ENCODE measurements at places on chromosomes 3 and 15. TPM values are rescaled to one million over a fixed set of nuclear protein-coding genes. Genes with fewer than 3 reads are reported as not detected.

GRCh38 chr3:141491081-141491480 is 4.3 kb downstream of the RASA2 start:
- no peaks in the 10 kb centered on the region for H3K27me3 ChIP-seq
- DNase-seq = no peak
- no peak overlapping the region for H3K4me3 ChIP-seq

The DPPA2 gene
- 1.2 TPM for total RNA-seq

DNA sequence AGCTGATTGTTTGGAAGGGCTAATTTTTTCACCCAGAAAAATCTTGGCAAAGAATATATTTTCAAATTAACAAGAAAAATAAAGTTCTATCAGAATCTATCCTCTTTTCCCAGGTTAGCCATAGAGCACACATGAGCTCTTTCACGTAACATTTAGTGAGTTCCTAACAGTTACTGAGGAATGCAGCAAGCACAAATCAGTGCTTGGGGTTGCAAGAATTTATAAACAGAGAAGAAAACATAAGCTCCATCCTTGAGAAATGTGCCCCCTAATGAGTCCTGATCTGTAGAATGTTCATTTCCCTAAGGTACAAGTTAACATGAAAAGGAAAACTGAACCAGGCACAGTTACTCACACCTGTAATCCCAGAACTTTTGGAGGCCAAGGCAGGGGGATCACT is 13.9 kb downstream of the EOGT start:
- no peak overlapping the region for H3K4me3 ChIP-seq
- no peak for DNase-seq
- H3K4me1 ChIP-seq = no peaks in the 10 kb centered on the region
- no peak overlapping the region for H3K27ac ChIP-seq
- no peaks in the 10 kb centered on the region for H3K36me3 ChIP-seq

The C3orf20 gene
- total RNA-seq = not detected

The ARIH1 gene
- total RNA-seq = 53.5 TPM

DNA sequence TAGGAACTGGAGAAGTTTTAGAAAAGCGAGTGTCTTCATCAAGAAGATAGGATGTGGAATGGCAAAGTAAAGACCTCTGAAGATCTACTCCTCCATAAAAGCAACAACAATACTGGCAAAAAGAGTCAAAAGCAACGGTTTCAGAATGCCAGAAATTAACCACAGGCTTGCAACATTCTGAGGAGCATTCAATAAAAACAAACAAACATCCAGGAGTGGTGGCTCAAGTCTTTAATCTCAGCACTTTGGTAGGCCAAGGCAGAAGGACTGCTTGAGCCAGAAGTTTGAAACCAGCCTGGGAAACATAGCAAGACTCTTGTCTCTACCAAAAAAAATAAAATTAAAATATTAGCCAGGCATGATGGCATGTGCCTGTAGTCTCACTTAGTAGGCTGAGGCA is 143.2 kb upstream of the HACD2 start:
- H3K27ac ChIP-seq = no peak overlapping the region
- no peaks in the 10 kb centered on the region for H3K36me3 ChIP-seq
- H3K4me1 ChIP-seq = no peaks in the 10 kb centered on the region
- no peak overlapping the region for H3K4me3 ChIP-seq
- H3K27me3 ChIP-seq = no peaks in the 10 kb centered on the region

DNA sequence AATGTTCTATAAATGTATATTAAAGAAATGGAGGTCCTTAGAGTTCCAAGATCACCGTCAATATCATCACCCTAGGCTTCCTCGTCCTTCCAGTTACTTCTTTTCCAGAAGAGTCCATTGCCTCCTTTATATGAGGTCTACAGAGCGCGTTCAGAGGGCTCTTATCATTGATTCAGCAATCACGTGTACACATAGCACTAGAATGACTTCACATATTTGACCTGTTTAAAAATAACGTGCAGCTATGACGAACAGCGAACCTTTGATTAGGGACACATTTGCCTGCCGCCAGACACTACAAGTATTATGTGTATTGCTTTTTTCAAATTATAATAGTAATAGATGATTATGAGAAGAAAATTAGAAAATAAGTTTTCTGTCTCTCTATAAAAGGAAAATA is 26.0 kb downstream of the IGF1R start:
- H3K4me1 ChIP-seq = peaks cover 24% of the 10 kb centered on the region
- no peak overlapping the region for H3K27ac ChIP-seq
- H3K27me3 ChIP-seq = no peaks in the 10 kb centered on the region
- DNase-seq = no peak
- H3K4me3 ChIP-seq = no peak overlapping the region

The SERF2 gene
- total RNA-seq = 430 TPM

The SCG5 gene
- total RNA-seq = 69.4 TPM

DNA sequence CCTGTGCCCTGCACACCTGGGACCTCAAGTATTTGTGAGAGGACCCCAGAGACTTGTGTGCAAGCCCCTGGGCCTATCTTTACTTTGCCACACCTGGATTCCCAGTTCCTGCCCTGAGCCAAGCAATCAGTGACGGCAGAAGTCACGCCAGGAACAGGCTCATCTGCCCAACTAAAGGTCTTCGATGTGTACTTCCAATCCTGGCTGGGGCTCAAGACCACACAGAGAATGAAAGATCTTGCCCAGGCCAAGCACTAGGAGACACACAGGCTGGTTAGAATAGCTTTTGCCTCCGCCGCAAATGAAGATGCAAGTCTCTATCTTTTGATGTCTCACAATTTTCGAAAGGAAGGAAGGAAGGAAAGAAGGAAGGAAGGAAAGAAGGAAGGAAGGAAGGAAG is 228.8 kb downstream of the OCA2 start:
- DNase-seq = no peak
- no peak overlapping the region for H3K4me3 ChIP-seq
- H3K27me3 ChIP-seq = no peaks in the 10 kb centered on the region
- H3K27ac ChIP-seq = no peak overlapping the region
- no peaks in the 10 kb centered on the region for H3K4me1 ChIP-seq

GRCh38 chr3:123780656-123781055 is 103.5 kb downstream of the MYLK start:
- DNase-seq = no peak
- no peaks in the 10 kb centered on the region for H3K4me1 ChIP-seq
- no peak overlapping the region for H3K4me3 ChIP-seq
- H3K27me3 ChIP-seq = no peaks in the 10 kb centered on the region
- no peaks in the 10 kb centered on the region for H3K36me3 ChIP-seq

- H3K27me3 ChIP-seq = no peaks in the 10 kb centered on the region
- H3K4me1 ChIP-seq = peaks cover 6% of the 10 kb centered on the region
- H3K4me3 ChIP-seq = no peak overlapping the region
Observed at GRCh38 chr3:52593103-52593502, 56.7 kb downstream of the UQCC5 start.

GRCh38 chr3:5205165-5205941 is 17.8 kb downstream of the EDEM1 start:
- H3K27ac ChIP-seq = no peak overlapping the region
- no peaks in the 10 kb centered on the region for H3K4me1 ChIP-seq
- no peak for DNase-seq

DNA sequence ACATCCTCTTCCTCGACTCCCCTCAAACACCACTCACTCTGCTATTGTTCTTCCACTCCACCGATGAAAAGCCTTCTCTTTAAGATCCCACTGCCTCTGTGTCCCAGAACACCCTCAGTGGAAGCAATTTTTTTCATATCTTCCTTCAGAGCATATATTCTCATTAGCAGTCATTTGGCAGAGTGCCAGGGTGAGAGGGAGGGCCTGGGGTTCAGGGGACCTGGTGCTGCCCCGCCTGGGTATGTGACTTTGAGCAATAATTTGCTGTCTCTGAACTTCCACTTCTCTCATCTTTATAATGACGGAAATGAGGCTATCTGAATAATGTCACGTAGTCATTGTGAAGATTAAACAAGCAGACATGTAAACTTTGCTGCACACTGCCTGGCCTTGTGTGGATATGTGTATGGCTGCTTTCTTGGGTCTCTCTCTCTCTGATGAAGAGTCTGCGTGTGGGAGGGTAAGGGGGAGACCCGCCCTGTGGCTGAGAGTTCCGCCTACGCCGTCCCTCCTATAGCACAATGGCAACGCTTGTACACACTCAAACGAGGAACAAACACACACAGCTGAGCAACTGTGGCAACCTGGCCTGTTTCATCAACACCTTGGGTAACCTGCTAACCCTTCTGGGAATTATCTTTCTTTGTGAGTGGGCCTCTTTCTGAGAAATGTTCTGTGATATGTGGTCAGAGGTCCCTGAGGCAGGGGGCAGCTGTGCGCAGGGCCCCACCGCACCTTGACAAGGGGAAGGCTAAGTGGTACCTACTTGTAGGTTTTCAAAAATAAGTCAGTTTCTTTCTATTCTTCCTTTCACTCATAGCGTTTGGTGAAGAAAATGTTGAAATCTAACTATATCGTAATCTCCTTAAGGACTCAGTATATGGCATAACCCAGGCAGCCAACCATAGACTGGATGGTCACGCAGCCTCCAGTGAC is 369.8 kb downstream of the SV2B start:
- DNase-seq = no peak
- peaks cover 8% of the 10 kb centered on the region for H3K4me1 ChIP-seq
- H3K4me3 ChIP-seq = no peak overlapping the region
- H3K36me3 ChIP-seq = no peaks in the 10 kb centered on the region

DNA sequence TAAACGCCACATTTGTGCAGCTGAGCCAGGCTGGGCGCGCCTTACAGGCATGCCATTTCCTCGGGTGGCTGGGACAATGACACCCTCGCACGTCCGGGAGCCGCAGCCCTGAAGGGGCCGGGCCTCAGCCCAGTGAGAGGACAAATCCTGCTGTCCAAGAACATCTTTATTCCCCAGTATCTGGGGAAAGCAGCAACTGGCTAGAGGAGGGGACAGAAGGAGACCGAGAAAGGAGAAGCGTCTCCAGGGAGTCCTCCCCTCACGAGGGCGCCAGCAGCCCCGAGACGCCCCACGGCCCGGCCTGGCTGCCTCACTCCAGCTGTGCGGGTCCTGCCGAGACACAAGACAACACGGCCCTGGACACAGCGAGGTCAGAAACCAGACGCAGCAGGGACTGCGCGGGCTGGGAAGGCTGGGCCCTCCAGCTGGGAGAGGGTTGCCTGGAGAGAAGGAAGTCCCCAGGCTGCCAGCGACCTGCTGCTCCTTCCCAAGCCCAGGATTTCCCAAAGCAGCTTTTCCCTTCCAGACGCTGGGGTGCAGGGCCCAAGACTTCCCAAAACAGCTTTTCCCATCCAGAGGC is 130.2 kb downstream of the CHSY1 start:
- no peaks in the 10 kb centered on the region for H3K36me3 ChIP-seq
- no peak overlapping the region for H3K27ac ChIP-seq
- no peaks in the 10 kb centered on the region for H3K27me3 ChIP-seq

- no peak overlapping the region for H3K4me3 ChIP-seq
- H3K4me1 ChIP-seq = no peaks in the 10 kb centered on the region
- DNase-seq = no peak
- no peaks in the 10 kb centered on the region for H3K27me3 ChIP-seq
- no peak overlapping the region for H3K27ac ChIP-seq
Observed at GRCh38 chr3:15647611-15648167, 46.1 kb downstream of the BTD start.

GRCh38 chr3:190558796-190559195 is 44.9 kb downstream of the IL1RAP start:
- no peak for DNase-seq
- peaks cover 8% of the 10 kb centered on the region for H3K4me1 ChIP-seq
- H3K27ac ChIP-seq = no peak overlapping the region

DNA sequence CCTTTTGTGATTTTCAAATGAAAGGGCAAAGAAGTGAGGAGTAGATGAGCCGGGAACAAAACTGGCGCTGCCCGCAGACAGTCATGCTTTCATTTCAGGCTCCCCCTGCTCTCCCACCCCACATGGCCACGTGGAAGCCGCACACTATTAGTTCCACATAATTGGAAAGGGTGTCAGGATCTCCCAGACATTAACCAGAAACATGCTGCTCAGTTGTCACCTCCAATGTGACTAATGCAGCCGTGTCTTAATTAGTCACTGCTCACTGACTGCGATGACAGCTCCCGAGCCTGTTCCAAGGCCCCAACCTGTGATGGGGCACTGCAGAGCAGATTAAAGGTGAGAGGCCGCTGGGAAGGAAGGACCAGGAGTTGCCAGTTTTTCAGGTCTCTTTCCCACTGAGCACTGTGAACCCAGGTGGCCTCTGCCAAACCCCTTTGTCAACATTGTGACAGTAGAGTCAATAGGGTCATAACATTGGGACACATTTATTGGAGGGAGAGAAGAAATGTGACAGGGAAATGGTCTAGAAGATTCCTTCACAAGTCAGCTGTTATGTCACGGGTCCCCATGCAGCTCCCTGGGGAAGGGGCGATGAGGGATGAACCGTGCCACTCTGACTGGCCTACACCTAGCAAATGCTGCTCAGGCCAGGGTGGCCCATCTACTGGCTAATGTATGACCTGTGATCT is 38.6 kb upstream of the SFMBT1 start:
- no peaks in the 10 kb centered on the region for H3K36me3 ChIP-seq
- H3K4me1 ChIP-seq = no peaks in the 10 kb centered on the region
- no peak overlapping the region for H3K4me3 ChIP-seq
- H3K27me3 ChIP-seq = no peaks in the 10 kb centered on the region
- H3K27ac ChIP-seq = no peak overlapping the region

DNA sequence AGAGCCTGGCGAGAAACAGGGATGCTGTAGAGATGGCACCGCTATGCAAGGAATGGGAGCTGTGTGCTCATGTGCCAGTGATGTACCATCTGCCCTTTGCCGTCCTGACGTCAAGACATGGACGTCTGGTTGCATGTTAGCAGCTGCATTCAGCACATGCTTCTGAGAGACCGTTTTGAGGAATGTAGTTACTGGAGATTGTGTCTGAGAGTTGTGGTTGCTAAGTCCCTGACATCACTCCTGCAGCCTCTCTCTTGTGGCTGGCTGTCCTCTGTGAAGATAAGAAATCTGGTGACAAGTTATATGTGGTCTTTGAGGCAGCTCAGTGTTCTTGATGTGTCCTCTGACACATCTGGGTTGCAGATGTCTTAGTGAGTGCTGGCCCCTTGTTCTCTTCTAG is 165.1 kb downstream of the APBA2 start:
- H3K36me3 ChIP-seq = no peaks in the 10 kb centered on the region
- H3K4me3 ChIP-seq = no peak overlapping the region
- H3K27ac ChIP-seq = no peak overlapping the region

DNA sequence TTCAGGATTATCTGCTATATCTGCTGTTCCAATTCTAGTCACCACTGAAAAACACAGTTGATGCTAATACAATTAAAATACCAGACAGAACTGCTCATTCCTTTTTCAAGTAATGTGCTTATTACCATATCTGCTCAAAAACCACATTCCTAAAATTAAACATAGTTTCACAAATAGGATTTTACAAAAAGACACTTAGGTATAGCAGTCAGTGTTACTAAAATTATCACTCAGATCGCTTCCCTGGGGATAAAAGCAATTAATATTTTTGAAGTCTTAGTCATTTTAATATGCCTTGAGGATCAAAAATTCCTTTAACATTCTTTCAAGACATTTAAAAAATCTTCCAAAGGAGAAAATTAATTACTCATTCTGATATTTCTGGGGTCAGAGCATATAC is 71.5 kb downstream of the RAD18 start:
- H3K27me3 ChIP-seq = no peaks in the 10 kb centered on the region
- no peaks in the 10 kb centered on the region for H3K36me3 ChIP-seq
- no peak overlapping the region for H3K4me3 ChIP-seq
- no peak overlapping the region for H3K27ac ChIP-seq
- H3K4me1 ChIP-seq = no peaks in the 10 kb centered on the region
- DNase-seq = no peak

The VGLL3 gene
- total RNA-seq = 1.8 TPM

- H3K4me1 ChIP-seq = no peaks in the 10 kb centered on the region
- no peak overlapping the region for H3K27ac ChIP-seq
- H3K4me3 ChIP-seq = no peak overlapping the region
- no peak for DNase-seq
Observed at GRCh38 chr15:38040615-38041014, 106.2 kb downstream of the TMCO5A start.

Data from neural progenitor cell (in vitro differentiated cells).